Activated CD4-positive, alpha-beta memory T cell treated with anti-CD3 and anti-CD28 coated beads for 36 hours (primary cell): ENCODE measurements at places on chromosomes 1 and 21.

GRCh38 chr1:30404341-30404740 lies 319.0 kb downstream of the MATN1 start:
- no peak for DNase-seq

GRCh38 chr1:168972225-168972624 lies 134.3 kb upstream of the ATP1B1 start:
- DNase-seq: no peak

DNA sequence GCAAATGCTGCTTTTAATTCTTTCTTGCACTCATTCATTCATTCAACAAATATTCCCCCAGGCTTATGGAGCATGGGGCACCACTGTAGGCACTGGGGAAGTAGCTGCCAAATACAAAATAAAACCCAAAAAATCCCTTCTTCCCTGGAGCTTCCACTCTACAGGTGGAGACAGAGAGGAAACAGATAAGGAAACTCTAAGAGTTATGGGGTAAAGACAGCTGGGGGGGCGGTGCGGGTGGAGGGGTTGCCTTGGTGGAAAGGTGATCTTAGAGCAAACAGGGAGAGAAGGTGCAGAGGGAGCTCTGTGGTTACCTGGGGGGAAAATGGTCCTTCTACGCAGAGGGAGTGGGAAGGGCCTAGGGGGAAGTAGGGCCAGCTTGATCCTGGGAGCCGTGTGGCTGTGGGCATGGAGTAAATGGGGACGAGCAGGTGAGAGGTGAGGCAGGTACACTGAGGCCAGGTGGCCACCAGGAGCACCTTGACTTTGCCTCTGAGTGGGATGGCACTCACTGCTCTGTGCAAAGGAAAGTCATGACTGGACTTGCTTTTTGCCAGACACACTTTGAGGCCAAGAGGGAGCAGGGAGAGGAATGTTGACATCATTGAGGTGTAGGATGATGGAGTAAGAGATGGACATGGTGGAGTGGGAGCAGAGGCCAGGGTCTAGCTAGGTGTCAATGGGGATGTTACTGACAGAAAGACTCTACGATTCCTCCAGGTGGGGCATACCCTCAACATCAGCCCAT lies 152.0 kb downstream of the ETS2 start:
- no peak for DNase-seq

DNA sequence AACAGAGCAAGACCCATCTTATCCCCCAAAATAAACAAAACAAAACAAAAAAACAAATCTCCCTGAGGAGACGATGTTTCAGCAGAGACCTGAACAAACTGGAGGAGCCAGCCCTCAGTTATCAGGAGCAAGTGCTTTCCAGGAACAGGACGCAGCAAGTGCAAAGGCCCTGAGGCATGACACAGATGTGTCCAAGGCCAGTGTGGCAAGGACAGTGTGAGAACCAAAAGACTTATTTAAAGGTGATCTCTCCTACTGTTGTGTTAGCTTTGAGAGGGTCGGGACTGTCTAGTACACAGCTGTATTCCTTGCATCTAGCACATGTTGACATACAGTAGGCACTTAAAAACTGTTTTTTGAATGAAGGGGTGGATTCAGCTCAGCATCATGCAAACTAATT lies 48.0 kb downstream of the FOXD2 start:
- no peak for DNase-seq

DNA sequence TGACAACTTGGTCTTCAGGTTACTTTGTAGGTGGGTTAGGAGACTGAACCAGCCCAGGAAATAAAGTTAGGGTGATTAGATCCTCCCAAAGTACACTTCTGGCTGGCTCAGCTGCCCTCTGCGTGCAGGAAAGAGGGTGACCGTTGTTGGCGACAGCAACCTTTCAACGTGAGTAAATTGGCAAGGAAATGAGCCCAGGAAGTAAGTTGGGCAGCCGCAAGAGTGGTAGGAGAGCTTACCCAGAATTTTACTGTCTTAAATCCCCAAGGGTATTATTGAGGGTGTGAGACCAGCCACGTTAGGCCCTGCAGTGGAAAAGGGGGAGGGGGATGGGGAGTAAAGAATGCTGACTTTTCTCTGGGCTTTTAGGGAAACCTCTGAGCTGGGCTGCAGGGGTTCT lies 1.6 kb downstream of the TENT5C start:
- peak; percentile 74 for DNase-seq

- no peak for DNase-seq
Observed at GRCh38 chr1:234732671-234733390, 122.9 kb upstream of the IRF2BP2 start.

GRCh38 chr1:52601991-52602855 lies at the start of gene GPX7:
GPX7 (plus strand) TSS chr1:52602371; CDS start chr1:52602410, 39 bp downstream.
- peak; percentile 65 for DNase-seq

- DNase-seq: no peak
Observed at GRCh38 chr1:21451212-21451611, 11.3 kb downstream of the NBPF3 start.

DNA sequence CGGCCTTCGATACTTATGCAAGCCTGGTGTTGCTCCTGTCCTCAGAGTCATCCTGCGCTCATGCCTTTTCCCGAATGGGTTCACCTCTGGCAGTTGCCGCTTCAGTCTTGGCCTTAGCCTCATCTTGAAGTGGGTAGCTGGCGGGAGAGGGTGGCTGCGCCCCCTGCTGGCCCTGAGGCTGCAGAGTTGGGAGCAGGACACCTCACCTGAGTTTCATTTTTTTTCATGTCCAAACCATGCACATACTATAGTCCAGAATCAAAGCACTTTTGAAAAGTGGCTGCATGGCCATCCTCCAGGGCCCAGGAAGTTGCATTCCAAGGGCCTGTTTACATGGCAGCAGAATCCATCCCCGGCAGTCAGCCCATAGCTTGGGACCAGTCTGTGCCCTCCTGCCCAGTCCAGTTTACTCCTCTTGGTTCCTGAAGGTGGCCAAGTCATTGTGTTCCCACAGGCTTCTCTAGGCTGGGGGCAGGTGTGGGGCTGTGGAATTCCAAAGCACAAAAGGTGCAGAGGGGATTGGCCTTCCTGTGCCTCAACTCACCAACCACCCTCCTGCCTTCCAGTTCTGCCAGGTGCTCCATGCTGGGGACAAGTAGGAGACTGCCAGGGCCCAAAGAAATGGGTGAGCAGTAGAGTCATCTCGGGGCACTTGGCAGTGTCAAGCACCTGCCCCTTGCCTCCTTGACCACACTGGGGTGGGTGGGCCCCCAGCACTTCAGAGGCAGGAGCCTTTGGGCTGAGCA lies 44.0 kb downstream of the YARS1 start:
- DNase-seq: peak; percentile 83

GRCh38 chr1:25524568-25525360 lies 18.6 kb upstream of the LDLRAP1 start:
- no peak for DNase-seq

GRCh38 chr1:174160109-174160473 lies 771 bp downstream of the RABGAP1L start:
- DNase-seq: peak; percentile 58

DNA sequence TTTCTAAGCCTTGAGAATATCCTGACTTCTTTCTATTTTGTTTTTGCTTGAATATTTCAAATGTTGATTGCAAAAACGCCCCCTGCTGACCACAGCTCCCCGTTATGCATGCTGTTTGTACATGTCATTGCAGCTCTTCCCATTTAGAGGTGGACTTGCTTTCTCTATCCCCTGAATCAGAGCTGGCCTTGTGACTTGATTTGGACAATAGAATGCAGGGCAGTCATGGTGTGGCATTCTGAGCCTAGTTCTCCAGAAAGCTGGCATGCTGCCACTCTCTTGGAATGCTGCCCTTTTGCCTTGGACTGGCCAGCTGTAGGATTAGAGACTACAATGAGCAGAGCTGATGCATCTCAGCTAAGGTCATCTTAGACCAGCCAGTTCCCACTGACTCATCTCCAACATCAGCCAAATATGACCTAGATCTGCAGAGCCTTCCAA lies 1561.5 kb downstream of the MRPL39 start:
- peak; percentile 19 for DNase-seq

DNA sequence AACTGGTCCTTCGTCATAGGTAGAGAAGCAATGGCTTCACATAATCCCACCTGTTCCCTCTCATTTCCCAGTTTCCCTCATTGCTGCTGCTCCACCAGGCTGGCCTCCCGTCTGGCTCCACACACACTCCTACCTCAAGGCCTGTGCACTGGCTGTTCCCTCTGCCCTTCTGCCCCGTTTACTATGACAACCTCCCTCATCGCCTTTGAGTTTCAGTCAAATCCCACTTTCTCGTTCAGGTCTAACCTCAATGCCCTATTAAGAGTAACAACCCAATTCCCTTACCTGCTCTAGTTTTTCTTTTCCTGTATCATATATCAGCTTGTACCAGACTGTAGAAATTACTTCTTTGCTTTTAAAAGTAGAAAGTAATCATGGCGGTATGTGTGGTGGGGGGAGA lies 589.7 kb downstream of the SMYD3 start:
- no peak for DNase-seq

- DNase-seq: no peak
Observed at GRCh38 chr1:26375081-26375480, 2.5 kb upstream of the ZNF683 start.

- no peak for DNase-seq
Observed at GRCh38 chr21:42386034-42386591, 9.7 kb downstream of the TMPRSS3 start.

GRCh38 chr1:51417496-51418383 lies 87.4 kb upstream of the TTC39A start:
- DNase-seq: no peak

- no peak for DNase-seq
Observed at GRCh38 chr1:25695090-25695770, 78.6 kb downstream of the MAN1C1 start.

DNA sequence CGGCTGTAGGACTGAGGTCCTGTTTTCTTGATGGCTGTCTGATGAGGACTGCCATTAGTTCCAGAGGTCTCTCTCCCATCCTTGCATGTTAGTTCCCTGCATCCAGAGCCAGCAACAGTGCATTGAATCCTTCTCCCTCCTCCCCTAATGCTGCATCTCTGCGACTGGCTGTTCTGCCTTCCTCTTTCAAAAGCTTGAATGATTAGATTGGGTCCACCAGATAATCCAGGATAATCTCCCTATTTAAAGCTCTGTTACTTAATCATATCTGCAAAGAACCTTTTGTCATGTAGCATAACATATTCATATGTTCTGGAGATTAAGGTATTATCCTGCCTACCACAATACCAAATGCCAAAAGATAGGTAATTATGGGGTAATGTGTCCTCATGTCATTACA lies 377.5 kb downstream of the GPATCH2 start:
- DNase-seq: no peak

- DNase-seq: no peak
Observed at GRCh38 chr1:6653436-6654290, 29.0 kb downstream of the THAP3 start.

DNA sequence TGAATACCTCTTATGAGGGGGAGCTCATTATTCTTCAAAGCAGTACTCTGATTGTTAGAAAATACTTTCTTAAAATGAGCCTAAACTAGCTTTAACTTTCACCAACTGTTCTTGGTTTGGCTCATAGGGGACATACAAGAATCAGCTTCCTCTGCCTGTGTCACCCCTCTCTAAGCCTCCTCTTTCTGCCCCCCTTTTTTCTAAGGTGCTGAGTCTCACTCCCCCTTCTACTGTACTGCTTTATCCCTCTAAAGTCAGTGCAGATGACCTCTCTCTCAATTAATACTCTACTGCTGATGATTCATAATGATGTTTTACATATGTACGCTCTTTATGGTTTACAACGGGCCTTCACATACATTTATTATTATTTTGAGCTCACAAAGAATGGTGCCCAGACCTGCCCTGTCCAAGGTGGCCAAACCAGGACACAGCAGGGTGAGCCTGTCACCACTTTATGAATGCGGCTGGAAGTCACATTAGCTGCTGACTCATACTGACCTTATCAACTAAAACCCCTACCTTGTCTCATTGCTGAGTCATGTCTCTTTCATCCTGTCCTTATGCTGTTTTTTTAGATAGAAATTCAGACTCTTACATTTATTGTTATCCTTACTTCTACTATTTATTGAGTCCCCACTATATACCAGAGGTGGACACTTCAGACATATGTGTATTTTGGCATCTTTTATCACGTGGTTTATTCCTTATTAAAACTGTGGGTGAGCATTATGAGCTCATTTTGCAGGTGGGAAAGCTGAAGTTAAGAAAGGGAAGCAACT lies 126.9 kb downstream of the RNF220 start:
- DNase-seq: peak; percentile 28

DNA sequence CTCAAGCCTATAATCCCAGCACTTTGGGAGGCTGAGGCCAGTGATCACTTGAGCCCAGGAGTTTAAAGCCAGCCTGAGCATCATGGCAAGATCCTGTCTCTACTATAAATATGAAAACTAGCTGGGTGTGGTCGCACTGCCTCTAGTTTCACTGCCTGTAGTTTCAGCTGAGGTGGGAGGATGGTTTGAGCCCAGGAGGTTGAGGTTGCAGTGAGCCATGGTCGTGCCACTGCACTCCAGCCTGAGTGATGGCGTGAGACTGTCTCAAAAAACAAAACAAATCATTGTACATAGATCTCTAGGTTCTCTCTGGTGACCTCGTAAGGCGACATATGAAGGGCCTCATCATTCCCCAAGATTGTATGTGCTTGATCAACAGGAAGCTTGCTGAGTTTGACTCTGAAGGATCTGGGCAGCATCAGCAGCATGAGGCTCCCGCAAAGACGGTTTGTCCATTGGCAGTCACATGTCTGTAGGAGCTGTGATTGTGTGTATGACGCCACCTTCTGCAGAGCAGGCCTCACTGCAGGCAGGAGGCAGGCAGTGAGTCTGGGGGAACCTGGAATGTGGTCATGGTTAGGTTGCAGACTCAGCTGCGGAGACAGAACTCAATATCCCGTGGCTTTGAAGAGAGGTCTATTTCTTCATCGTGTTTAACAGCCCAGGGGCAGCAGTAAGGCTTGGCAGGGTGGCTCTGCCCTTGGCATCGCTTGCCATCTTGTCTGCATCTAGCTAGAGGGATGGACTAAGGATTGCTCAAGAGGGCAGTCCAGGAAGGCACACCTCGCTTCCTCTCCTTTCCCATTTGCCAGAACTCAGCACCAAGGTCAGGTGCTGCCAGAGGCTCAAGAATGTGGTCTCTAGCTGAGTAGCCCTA lies 14.0 kb downstream of the ATP5PO start:
- DNase-seq: peak; percentile 32

DNA sequence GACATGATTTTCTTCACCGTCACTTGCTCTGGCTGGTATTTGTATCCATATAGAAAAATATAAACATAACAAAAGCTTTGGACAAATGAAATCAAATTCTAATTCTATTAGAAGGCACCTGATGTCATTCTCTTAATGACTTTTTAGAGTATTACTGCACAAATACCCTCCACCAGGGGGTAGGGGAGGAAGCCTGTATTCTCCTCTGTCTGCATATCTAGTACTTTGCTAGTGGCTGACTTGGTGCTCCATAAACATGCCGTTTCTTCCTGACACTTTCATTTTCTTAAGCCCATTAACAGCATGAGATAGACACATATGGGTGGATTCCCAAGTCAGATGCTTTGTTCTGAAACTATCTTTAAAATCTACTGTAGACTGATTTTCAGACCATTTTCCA lies 20.6 kb upstream of the KCNJ15 start:
- no peak for DNase-seq

- no peak for DNase-seq
Observed at GRCh38 chr1:207079706-207080241, 8.9 kb upstream of the C4BPB start.

DNA sequence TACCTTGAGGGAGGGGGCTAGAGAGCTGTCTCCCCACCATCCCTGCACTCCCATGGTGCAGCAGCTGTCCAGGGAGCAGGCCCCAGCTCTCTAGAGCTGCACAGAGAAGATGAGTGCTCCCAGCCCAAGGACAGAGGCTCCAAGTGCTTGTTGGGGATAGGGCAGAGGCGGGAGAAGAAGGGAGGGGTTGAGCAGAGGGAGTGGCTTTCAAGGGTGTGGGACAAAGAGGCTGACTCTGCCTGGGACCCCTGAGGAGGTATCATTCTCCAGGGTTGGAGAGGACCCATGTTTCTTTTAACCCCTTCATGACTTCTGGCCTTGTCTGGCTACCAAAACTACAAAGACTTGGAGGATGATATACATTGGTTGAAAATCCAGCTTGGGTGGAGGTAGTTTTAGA lies 14.6 kb downstream of the FOXD2 start:
- DNase-seq: no peak
